ENCODE measurements at places on chromosomes 5 and 9. TPM values are rescaled to one million over a fixed set of nuclear protein-coding genes. Genes with fewer than 3 reads are reported as not detected.
A peak's percentile ranks its signal among the peaks of the same experiment; 100 is the strongest.

The QRFP gene
- total RNA-seq, result not detected

The GARIN3 gene
- not detected for total RNA-seq

The GFI1B gene
- not detected for total RNA-seq

The BBLN gene
- total RNA-seq, result 94.1 TPM

The PNPLA7 gene
- total RNA-seq, result 4.5 TPM

The CXCL14 gene
- not detected for total RNA-seq

The CNTFR gene
- not detected for total RNA-seq

GRCh38 chr9:36895744-36896260 is 138.3 kb downstream of the PAX5 start:
- peaks cover 30% of the 10 kb centered on the region for H3K27me3 ChIP-seq
- H3K27ac ChIP-seq, result no peak overlapping the region
- H3K36me3 ChIP-seq, result no peaks in the 10 kb centered on the region
- DNase-seq, result no peak
- H3K4me1 ChIP-seq, result no peaks in the 10 kb centered on the region
- no peak overlapping the region for H3K4me3 ChIP-seq

- H3K27me3 ChIP-seq, result no peaks in the 10 kb centered on the region
- no peak overlapping the region for H3K27ac ChIP-seq
- H3K4me1 ChIP-seq, result no peaks in the 10 kb centered on the region
- DNase-seq, result no peak
- no peak overlapping the region for H3K4me3 ChIP-seq
- no peaks in the 10 kb centered on the region for H3K36me3 ChIP-seq
Observed at GRCh38 chr5:114839360-114839759, 330.3 kb downstream of the TRIM36 start.

DNA sequence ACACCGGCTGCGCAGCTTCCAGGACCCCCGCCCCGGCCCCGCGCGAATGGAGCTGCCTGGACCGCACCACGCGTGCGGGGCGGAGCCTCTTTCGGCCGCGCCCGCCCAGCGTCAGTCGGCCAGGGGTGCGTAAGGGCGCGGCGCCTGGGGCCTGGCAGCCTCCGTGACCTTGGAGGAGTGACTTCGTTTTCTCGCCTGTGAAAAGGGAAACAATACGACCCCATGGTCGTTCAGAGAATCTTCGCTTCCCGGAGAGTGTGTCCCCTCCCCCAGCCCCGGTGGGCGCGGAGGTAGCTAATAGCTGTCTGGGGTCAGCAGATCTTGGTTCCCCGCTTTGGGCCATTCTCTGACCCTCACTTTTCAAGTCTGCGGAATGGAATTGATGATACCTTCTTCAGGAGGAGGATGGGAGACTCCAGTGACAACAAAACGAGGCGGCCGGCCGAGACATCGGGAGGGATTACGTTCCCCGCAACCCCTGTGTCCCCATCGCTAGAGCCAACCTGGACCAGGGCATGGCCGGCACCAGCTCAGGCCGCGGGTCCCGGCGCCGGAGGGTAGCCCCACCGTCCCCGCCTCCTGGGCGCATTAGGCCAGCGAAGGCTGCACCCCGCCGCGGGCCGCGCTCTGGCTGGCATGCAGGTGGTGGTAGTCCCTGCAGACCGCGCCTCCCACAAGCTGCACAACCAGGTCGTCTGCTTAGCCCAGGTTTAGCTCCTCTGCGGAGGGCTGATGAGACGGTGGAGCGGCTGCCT is 5.5 kb upstream of the CDHR2 start:
- H3K4me1 ChIP-seq, result peaks cover 69% of the 10 kb centered on the region
- peak; percentile 84 for DNase-seq
- peak overlapping the region; percentile 83 for H3K27ac ChIP-seq
- no peaks in the 10 kb centered on the region for H3K27me3 ChIP-seq

DNA sequence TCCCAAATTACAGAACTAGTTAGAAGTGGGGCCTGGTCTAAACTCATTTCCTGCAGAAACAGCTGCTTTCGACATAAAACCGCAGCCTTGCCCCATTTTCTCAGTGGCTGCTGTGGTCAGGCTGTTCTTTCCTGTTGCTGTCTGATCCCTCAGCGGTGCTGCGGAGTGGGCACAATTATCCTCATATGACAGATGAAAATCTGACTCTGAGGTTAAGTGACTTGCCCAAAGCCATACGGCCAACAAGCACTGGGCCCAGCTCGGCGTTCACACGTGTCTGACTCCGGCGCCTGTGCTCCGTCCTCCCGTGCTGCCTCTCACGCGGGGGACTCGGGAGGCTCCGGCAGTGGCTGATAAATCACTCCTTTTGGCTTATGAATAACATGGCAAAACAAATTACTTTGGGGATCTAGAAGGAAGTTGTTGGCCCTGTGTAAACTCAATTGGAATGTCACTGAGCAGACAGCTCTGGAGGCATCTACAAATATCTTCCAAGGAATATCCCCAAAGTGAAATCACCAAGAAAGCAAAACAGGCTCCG is 142.6 kb upstream of the LMX1B start:
- peak overlapping the region; percentile 83 for H3K27ac ChIP-seq
- H3K4me1 ChIP-seq, result peaks cover 46% of the 10 kb centered on the region
- H3K4me3 ChIP-seq, result peak overlapping the region; percentile 45
- no peaks in the 10 kb centered on the region for H3K36me3 ChIP-seq
- H3K27me3 ChIP-seq, result peaks cover 64% of the 10 kb centered on the region

GRCh38 chr9:118711843-118712242 is 657.4 kb downstream of the BRINP1 start:
- no peak overlapping the region for H3K4me3 ChIP-seq
- H3K36me3 ChIP-seq, result no peaks in the 10 kb centered on the region
- no peaks in the 10 kb centered on the region for H3K4me1 ChIP-seq

DNA sequence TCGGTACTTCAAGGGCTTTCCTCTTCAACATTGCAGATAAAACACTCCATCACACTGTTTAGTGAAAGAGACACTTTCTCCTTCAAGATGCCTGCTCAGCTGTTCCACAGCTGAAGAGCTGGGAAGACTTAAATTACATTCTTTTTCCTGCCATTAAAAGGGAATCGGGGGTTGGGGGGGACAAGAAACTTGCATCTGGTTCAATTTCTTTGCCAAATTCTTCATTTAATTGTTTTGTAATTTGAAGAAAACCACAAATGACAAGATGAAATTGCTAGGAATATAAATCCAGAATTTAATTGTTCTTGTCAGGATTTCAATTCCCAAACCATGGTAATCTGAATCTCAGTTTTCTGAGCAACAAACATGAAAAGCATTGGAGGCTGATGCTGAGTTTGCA is 478.3 kb downstream of the EBF1 start:
- H3K4me3 ChIP-seq, result no peak overlapping the region
- no peak for DNase-seq
- H3K27ac ChIP-seq, result no peak overlapping the region
- H3K36me3 ChIP-seq, result no peaks in the 10 kb centered on the region
- H3K4me1 ChIP-seq, result no peaks in the 10 kb centered on the region

GRCh38 chr9:123550012-123550411 is 194.0 kb downstream of the CRB2 start:
- H3K27me3 ChIP-seq, result no peaks in the 10 kb centered on the region
- H3K4me1 ChIP-seq, result no peaks in the 10 kb centered on the region
- H3K36me3 ChIP-seq, result no peaks in the 10 kb centered on the region
- H3K27ac ChIP-seq, result no peak overlapping the region
- no peak overlapping the region for H3K4me3 ChIP-seq
- no peak for DNase-seq

DNA sequence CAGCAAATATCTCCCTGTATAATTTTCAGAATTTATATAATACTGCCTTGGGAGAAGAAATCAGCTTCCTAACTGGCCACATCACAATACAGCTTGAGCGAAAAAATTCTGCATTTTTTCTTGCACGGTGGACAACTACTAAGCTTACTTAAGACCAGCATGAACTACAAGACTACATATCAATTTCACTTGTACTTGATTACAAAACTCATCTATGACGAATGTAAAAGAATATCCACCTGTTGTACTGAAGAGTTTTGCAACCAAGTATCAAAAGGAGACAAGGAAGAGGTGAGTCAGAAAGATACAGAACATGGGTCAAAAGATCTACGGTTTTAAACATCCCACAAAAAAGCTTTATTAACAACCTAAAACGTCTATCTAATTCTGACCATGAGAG is 279.4 kb downstream of the BNC2 start:
- H3K4me1 ChIP-seq, result no peaks in the 10 kb centered on the region
- DNase-seq, result no peak
- H3K36me3 ChIP-seq, result no peaks in the 10 kb centered on the region
- H3K27me3 ChIP-seq, result no peaks in the 10 kb centered on the region
- H3K4me3 ChIP-seq, result no peak overlapping the region
- H3K27ac ChIP-seq, result no peak overlapping the region

GRCh38 chr9:97934321-97935115 is 3.5 kb downstream of the HEMGN start:
- H3K4me3 ChIP-seq, result no peak overlapping the region
- no peaks in the 10 kb centered on the region for H3K27me3 ChIP-seq
- peaks cover 35% of the 10 kb centered on the region for H3K4me1 ChIP-seq
- no peak for DNase-seq
- no peak overlapping the region for H3K27ac ChIP-seq
- H3K36me3 ChIP-seq, result no peaks in the 10 kb centered on the region

GRCh38 chr5:91416491-91416890 is 33.4 kb upstream of the ARRDC3 start:
- H3K27ac ChIP-seq, result no peak overlapping the region
- peaks cover 9% of the 10 kb centered on the region for H3K4me1 ChIP-seq
- DNase-seq, result no peak
- no peaks in the 10 kb centered on the region for H3K36me3 ChIP-seq
- peaks cover 3% of the 10 kb centered on the region for H3K27me3 ChIP-seq
- no peak overlapping the region for H3K4me3 ChIP-seq

GRCh38 chr9:32863291-32863690 is 80.0 kb downstream of the TMEM215 start:
- H3K36me3 ChIP-seq, result no peaks in the 10 kb centered on the region
- H3K4me3 ChIP-seq, result no peak overlapping the region
- H3K27ac ChIP-seq, result no peak overlapping the region

DNA sequence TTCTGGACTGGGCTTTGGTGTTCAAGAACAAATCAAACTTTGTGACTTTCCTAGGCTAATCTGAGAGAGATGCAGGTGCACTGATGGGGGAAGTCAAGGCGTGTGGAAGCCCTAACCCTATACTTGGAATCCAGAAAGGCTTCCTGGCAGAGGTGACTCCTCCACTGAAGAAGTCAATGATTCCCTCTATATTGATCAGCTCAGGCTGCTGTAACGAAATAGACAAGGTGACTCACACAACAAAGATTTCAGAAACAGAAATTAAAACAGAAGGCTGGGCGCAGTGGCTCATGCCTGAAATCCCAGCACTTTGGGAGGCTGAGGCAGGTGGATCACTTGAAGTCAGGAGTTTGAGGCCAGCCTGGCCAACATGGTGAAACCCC is 69.6 kb upstream of the GGTA1 start:
- no peak overlapping the region for H3K4me3 ChIP-seq
- no peak overlapping the region for H3K27ac ChIP-seq
- H3K36me3 ChIP-seq, result no peaks in the 10 kb centered on the region

- DNase-seq, result no peak
- H3K27ac ChIP-seq, result no peak overlapping the region
- H3K27me3 ChIP-seq, result peaks cover 24% of the 10 kb centered on the region
- H3K4me3 ChIP-seq, result no peak overlapping the region
Observed at GRCh38 chr9:137165250-137165836, 4.5 kb downstream of the LRRC26 start.

- no peak overlapping the region for H3K27ac ChIP-seq
- no peak overlapping the region for H3K4me3 ChIP-seq
- peaks cover 22% of the 10 kb centered on the region for H3K36me3 ChIP-seq
- peak; percentile 35 for DNase-seq
Observed at GRCh38 chr5:80837679-80838078, 122.5 kb upstream of the RASGRF2 start.

- H3K4me3 ChIP-seq, result peak overlapping the region; percentile 66
- DNase-seq, result peak; percentile 84
- H3K27ac ChIP-seq, result peak overlapping the region; percentile 59
- peaks cover 30% of the 10 kb centered on the region for H3K4me1 ChIP-seq
- no peaks in the 10 kb centered on the region for H3K27me3 ChIP-seq
- peaks cover 34% of the 10 kb centered on the region for H3K36me3 ChIP-seq
Observed at GRCh38 chr5:141512390-141512910, 23.6 kb downstream of the PCDHGC5 start.

DNA sequence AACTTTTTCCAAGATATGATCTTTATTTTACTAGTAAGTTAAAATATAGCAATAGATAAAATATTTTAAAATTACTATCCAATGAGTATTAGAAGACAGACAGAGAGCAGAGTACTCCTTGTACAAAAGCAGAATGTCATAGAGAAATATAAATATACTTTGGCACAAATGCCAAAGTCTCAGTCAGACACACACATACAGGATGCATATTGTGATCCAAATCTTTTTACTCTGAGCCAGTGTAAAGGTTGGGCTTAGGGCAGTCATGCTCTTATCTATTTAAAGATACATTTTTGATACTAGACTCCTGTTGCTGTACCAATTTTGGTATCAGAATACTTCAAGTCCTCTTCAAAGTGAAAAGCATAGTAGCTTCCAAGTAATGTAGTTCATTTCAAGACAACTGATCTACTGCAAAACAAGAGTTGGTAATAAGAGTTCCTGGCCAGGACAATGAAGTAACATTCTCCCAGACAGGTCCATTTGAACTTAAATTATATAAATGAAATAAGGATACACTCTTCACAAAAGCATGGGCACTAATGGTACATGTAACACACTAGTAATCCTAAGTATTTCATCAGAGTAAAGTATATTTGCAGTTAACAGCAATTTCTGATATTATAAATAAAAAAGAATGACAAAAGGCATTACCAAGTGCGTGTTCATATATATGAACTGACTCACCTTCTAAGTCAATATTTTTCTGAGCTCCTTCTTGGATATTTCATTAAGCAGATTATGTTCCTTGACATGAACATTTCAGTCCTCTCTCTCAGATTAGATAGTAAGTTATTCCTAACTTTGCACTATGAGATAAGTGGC is 10.5 kb downstream of the PFDN1 start:
- no peaks in the 10 kb centered on the region for H3K27me3 ChIP-seq
- no peak for DNase-seq
- H3K4me1 ChIP-seq, result peaks cover 37% of the 10 kb centered on the region
- H3K27ac ChIP-seq, result no peak overlapping the region
- H3K4me3 ChIP-seq, result no peak overlapping the region
- peaks cover 39% of the 10 kb centered on the region for H3K36me3 ChIP-seq

DNA sequence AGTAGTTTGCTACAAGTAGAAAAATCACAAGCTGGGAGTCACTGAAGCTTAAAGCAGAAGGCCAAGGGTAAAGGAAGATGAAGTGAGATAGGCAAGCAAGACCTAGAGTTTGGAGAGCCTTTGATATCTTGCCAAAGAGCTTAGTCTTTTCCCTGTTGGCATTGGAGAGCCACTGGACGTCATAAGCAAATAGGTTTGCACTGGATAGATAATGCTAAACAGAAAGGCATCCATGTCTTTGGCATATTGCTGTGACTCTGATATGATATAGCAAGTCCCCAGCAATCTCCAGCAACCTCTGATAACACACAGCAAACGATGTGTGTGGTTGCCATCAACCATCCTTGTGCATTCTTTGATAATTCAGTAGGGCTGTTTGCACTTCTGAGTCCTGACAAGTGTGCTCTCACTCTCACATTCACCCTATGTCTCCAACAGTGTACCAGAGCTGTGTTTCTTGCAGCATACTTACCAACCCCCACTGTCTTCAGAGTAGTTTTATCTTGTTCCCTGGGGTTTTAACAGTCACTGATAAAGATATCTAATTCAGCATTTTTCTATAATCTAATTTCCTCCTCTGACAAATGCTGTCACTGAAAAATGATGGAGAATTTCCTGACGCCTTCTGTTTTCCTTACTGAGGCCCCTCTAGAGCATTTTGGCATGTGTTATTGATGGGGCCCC is 16.9 kb upstream of the FREM1 start:
- no peak overlapping the region for H3K4me3 ChIP-seq
- no peak overlapping the region for H3K27ac ChIP-seq
- no peak for DNase-seq
- H3K27me3 ChIP-seq, result no peaks in the 10 kb centered on the region
- H3K4me1 ChIP-seq, result no peaks in the 10 kb centered on the region

- H3K27me3 ChIP-seq, result peaks cover 14% of the 10 kb centered on the region
- no peak overlapping the region for H3K27ac ChIP-seq
- no peak overlapping the region for H3K4me3 ChIP-seq
- H3K36me3 ChIP-seq, result no peaks in the 10 kb centered on the region
Observed at GRCh38 chr9:131791542-131792254, 51.8 kb upstream of the RAPGEF1 start.
